GM04504 (cell line): ENCODE measurements at places on chromosomes 6 and 20.

- DNase-seq = no peak
Measured at GRCh38 chr6:111718326-111718725, 112.6 kb upstream of the TRAF3IP2 start.

- DNase-seq = no peak
Measured at GRCh38 chr20:60100780-60101179, 142.6 kb downstream of the CDH26 start.

GRCh38 chr6:149201068-149201655, 116.3 kb upstream of the TAB2 start:
- no peak for DNase-seq

GRCh38 chr6:44052419-44053023, 74.7 kb downstream of the MRPL14 start:
- DNase-seq = peak; percentile 73

DNA sequence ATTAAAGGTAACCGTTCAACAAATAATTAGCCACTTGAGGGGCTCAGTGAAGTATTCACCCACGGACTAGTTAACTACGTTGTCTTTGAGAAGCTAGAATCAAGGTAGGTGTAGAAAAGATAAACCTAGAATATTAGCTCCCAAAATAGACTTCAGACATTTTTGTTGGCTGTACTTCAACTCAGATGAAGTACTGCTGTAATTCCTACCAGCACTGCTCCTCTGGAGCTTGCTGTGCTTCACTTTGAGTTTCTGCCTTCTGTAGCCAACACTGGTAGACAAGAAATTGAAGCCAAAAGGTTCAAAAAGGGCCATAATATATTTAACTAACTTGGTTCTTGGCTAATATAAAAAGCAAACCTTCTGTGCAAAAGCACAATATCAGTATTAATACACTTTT, 18.8 kb upstream of the SDHAF4 start:
- DNase-seq = no peak

DNA sequence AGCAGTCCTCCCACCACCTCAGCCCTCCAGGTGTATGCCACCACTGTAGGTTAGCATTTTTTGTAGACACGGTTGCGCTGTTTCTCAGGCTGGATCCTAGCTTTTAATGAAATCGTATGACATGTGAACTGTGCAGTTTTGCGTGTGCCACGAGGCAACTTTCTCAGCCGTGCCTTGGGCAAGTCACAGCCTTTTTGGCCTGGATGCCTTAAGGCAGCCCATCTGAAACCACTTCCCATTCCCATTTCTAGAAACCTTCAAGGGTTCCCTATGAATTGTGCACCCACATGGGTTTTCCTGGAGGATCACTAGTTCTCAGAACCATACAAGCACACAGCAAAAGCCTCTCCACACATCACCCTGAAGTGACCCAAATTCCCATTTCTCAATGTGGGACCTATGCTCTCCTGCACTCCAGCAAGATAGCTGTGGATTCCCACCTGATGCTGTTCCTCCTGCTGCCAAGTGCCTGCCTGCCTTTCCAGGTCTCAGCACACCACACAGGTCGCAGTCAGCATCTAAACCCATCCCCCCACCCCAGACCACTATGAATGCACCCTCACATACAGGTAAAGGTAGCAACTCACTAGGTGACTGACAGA, 28.9 kb downstream of the SNX5 start:
- no peak for DNase-seq

GRCh38 chr6:135860361-135860760, 8.9 kb downstream of the PDE7B start:
- no peak for DNase-seq

- DNase-seq = no peak
Measured at GRCh38 chr20:33781133-33781532, 30.0 kb upstream of the CHMP4B start.

DNA sequence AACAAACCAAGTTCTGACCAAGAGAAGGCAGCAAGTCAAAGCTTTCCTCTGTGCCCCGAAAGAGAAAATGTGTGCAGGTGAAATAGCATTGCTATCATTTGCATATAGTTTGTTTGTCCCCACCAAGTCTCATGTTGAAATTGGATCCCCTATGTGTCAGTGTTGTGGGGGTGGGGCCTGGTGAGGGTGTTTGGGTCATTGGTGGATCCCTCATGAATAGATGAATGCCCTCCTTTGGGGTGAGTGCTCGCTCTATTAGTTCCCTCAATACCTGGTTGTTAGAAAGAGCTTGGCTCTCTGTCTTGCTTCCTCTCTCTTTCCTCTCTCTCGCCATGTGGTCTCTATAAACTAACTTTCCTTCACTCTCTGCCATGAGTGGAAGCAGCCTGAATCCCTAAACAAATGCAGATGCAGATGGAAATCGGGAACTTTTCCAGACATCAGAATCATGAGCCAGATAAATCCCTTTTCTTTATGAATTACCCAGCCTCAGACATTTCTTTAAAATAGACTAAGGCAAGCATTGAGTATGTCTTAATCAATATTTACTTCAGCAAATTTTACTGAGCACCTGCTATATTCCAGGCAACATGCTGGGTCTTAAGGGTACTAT, 43.8 kb upstream of the SYNDIG1 start:
- no peak for DNase-seq

DNA sequence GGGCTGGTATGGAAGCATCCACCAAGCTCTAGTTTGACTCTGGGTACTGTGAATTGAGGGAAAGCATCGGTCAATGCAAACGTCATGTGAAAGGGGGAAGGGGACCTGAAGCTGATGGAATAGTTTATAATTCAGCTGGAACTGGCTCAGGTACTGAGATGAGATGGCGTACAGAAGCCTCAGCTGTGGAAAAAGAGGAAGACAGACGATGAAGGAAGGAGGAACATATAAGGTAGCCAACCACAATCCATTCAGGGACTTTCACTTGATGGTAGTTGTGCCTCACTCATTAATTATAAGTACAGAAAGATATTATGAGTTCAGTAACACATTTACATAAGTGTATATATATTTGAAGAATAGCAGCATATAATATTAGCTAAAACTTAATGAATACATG, 2.7 kb downstream of the CALHM5 start:
- no peak for DNase-seq

GRCh38 chr6:2714111-2714895, 36.4 kb downstream of the MYLK4 start:
- peak; percentile 65 for DNase-seq

- DNase-seq = no peak
Measured at GRCh38 chr6:17714177-17714576, 7.5 kb upstream of the NUP153 start.

DNA sequence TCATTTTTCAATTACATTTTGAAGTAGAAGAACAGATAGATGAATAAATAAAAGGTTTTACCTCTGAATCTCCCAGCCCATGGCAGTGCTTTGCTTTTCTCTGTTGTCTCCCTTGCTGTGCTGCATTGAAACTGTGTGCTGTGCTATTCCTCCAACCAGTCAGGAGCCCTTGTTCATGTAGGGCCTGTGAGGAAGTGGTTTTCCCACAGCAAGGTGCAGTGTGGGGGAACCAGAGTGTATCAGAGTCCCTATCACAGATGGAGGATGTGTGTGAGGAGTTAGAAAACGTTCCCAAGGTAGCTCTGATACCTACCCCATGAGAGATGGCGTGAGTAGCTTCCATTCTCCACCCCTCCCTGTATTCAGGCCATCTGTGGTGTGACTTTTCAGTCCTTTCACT, 72.8 kb upstream of the RALGAPA2 start:
- DNase-seq = no peak

GRCh38 chr6:111862741-111863140, 10.5 kb downstream of the FYN start:
- DNase-seq = no peak
